ENCODE measurements at places on chromosomes 1 and 21.

- DNase-seq, result no peak
Observed at GRCh38 chr1:209057083-209057482, 526.4 kb upstream of the CAMK1G start.

DNA sequence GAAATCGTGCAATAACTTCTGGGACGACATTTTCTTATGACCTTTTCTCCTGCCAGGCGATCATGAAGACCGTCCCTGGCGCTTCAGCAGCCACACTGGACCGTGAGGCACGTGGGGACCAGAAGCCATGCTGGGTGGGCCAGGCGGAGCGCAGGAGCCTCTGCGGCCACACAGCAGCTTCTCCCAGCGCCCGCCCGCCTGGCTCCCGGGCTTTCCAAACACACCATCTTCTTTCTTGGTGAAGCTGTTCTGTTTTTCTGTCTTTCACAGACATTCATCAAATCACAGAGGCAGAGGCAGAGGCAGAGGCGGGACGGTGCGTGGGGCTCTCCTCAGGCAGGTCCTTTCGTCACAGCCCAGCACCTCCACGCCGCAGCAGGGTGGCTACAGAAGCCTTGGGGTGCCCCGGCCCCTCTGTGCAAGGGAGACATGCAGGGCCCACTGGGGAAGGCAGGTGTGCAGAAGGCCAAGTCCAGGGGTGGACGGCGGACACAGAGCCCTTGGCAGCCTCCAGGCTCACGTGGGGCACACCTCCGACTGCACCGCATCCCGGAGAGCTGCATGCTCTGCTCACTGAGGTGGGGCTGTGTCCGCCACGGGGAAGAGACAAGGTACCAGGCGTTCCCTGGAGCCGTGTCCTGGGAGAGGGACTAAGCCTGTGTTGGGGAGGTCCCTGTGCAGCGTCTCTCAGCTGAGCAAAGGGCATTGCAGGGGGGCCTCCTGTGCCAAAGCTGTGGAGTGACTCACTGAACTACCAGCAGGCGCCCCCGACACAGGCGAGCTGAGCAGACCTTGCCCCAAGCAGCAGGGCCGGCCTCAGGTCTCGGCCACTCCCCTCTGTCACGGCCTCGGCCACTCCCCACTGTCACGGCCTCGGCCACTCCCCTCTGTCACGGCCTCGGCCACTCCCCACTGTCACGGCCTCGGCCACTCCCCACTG lies 2.6 kb upstream of the TMEM240 start:
- no peak for DNase-seq

GRCh38 chr1:93483200-93483599 lies 35.3 kb downstream of the FNBP1L start:
- DNase-seq, result no peak

- DNase-seq, result no peak
Observed at GRCh38 chr21:15027056-15027455, 37.7 kb downstream of the NRIP1 start.

GRCh38 chr1:25825605-25826004 lies 5.9 kb downstream of the MTFR1L start:
- no peak for DNase-seq

DNA sequence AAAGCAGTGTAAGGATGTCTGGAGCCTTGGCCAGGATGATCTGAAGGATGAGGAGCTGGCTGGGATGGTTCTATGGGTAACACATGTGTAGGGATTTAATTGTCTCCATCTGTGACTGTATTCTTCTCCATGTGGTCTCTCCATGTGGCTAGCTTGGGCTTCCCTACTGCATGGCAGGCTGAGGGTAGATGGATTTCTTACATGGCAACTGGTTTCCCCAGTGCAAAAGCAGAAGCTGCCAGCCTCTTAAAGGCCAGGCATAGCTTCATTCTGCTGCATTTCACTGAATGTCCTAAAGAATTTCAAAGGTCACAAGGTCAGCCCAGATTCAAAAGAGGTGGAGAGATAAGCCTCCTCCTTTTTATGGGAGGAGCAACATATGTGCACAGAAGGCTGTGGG lies 61.7 kb downstream of the XCL2 start:
- no peak for DNase-seq

DNA sequence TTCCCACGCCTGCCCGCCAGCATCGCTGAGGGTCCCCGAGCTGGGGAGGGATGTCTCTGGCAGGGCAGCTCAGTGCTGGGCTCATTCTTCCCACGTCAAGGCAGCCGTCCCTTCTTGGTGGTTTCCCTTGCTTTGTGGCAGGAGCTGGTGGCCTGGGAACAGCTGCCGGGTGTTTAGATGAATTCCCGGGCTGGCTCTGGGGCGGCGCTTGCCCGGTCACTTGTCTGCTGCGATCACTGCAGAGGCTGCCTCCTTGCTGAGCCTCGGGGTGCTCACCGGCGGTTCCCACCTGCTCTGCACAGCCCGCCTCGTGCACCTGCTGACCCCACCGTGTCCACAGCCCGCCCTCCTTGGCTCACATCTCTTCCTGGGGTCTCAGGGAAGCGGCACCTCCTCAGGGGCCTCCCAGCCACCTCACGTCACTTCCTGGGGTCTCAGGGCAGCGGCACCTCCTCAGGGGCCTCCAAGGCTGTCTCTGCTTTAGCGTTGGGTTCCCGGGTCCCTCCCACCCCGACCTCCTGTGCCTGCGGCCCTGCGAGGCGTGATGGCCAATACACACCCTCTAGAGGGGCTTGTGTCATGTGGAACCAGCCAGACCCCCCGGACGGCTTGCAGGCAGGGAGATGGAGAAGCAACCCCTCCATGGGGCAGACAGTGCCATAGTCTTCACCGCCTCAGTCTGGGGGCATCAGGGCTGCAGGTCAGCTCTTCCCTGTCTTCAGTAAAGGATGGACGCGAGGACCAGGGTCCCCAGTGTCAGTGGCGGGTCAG lies 13.5 kb downstream of the COL18A1 start:
- no peak for DNase-seq

GRCh38 chr1:21082073-21082472 lies 94.6 kb downstream of the EIF4G3 start:
- DNase-seq, result no peak
